Thyroid gland (tissue), 4 donors: ENCODE measurements at places on chromosomes 6 and 20. TPM values are rescaled to one million over a fixed set of nuclear protein-coding genes. Genes with fewer than 3 reads are reported as not detected.

DNA sequence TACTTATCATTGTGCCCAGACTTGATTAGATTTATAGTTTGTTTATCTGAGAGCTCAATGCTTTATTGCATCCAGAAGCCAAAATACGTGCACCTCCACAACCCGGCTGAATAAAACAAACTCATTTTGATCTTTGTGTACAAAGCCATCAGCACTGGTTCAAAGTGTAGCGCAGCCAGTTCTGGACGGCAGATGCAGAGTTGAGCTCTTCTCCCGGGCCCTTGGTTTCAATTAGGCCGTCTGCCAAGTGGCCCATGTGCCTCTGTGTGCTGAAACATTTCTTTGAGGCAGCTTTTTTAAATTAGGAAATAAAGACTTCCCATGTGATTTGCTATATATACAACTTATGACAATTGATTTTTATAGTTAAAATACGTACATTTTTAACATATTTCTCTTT lies 96.2 kb upstream of the RSPO3 start:
- DNase-seq = peak; percentile 63

GRCh38 chr20:42873259-42873658 lies 316.4 kb downstream of the PTPRT start:
- DNase-seq = no peak

DNA sequence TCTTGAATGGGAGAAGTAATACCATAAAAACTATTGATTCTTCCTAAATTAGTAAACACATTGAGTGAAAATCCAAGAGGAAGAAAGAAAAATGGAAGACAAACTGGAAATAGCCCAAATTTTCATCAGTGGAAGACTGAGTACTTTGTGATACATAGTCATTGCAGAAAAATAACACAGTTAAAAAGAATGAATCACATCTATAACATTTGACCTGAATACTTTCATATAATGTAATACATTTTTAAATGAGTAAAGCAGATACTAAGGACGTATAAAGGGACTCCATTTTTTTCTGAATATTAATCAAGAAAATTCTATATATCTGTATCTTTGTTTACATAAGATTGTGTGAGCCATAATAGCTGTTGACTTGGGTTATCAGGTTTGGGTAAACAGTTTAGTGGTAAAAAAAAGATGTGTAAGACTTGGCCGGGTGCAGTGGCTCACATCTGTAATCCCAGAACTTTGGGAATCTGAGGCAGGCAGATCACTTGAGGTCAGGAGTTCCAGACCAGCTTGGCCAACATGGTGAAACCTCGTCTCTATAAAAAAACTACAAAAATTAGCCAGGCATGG lies 4.3 kb upstream of the SLC17A2 start:
- no peak for DNase-seq

DNA sequence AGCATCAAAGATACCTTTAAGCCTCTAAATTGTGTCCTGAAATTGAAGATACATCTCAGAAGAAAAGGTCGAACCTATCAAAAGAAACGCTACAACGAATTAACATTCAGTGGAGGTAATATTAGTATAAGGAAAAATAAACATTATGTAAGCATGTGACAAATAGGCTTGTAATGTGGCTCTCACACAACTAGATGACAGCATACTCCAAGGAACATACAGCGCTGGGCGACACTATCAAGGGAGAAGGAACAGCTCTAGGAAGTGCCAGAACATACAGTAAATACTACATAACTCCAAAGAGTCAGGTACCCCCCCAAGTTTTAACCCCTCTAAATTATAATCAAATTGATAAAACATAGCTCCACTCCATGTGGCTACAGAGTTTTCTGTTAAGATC lies 103.5 kb downstream of the LAMP5 start:
- DNase-seq = no peak

DNA sequence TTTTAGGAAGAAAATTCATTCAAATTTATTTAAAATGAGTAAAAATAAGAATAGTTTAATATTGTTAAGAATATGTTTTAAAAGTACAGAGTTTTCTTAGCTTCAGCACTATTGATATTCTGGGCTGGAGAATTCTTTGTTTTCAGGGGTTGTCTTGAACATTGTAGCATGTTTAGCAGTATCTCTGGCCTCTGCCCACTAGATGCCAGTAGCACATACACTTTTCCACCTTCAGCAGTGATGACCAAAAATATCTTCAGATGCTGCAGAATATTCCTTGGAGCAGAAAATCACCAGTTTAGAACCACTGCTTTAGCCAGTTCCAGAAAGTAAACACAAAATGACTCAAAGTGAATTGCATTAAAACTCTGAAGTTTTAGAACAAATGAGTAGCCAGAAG lies 19.4 kb upstream of the SDHAF4 start:
- no peak for DNase-seq

DNA sequence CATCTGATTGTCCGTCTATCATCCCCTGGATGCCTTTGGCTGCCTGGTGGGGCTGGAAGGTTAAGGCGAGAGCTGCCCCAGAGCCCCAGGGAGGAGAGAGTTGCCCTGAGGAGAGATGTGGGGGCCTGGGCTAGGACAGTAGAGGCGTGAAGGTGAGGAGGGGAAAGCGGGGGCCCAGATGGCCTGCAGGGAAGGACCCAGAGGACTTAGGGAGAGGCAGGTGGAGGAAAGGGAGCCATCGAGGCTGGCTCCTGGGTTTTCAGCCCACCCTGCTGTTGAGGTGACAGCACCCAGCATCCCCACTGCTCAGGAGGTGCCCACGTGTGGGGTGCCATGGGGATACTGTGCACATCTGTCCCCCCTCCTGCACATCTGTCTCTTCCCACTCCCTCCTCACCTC lies 273.7 kb downstream of the TAF4 start:
- no peak for DNase-seq

GRCh38 chr6:129006724-129007514 lies 124.0 kb downstream of the LAMA2 start:
- no peak for DNase-seq

DNA sequence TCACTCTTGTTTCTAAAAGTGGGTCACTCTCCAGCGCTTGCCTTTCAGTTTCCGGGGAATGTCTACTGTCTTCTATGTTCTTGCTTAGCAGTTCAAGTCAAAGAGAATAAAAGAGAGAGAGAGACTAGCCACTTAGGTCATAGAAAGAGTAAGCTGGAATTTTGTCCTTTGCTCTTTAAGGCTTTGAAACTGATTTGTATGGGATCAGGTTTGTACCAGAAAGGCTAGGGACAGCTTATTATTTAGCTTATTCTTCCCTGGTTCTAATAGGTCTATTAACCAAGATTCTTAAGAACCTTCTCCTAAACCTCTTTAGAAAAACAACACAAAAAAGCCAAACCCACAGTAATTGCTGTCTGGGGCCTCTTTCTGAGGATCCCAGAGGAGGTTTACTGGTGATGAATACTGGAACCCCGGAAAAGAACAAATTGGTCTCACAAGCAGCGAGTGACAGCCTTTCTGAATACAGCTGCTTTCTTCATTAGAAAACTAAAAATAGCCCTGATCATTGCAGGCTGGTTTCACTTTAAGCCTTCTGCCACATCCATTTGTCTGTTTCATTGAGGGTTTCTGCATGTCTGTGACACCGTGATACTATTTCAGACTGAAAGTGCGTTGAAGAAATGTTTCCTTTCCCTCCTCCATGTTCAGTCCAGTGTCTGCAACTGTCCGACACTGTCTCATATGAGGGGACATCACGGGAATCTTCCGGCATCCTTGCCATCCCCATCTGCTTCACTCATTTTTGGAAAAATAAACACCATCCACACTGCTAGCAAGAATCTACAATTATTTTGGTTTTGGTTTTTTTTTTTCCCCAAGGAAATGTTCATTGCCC lies 75.1 kb upstream of the ATXN1 start:
- DNase-seq = no peak

- peak; percentile 66 for DNase-seq
Observed at GRCh38 chr6:37007340-37008043, 2.0 kb downstream of the FGD2 start.

GRCh38 chr6:139591075-139591865 lies 216.8 kb upstream of the CITED2 start:
- no peak for DNase-seq

LIME1 gene
- 13.6 TPM for total RNA-seq

DNA sequence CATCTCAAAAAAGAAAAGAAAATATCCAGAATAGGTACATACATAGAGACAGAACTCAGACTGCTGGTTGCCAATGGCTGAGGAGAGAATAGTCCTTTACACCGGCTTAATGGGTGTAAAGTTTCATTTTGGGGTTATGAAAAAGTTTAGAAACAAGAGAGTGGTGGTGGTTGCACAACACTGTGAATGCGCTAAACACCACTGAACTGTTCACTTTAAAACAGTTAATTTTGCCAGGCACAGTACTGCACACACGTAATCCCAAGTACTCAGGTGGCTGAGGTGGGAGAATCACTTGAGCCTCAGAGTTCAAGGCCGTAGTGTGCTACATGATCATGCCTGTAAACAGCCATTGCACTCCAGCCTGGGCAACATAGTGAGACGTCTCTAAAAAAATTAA lies 7.6 kb downstream of the ILRUN start:
- no peak for DNase-seq

- DNase-seq = no peak
Observed at GRCh38 chr6:110643175-110643574, 166.8 kb upstream of the SLC22A16 start.

DNA sequence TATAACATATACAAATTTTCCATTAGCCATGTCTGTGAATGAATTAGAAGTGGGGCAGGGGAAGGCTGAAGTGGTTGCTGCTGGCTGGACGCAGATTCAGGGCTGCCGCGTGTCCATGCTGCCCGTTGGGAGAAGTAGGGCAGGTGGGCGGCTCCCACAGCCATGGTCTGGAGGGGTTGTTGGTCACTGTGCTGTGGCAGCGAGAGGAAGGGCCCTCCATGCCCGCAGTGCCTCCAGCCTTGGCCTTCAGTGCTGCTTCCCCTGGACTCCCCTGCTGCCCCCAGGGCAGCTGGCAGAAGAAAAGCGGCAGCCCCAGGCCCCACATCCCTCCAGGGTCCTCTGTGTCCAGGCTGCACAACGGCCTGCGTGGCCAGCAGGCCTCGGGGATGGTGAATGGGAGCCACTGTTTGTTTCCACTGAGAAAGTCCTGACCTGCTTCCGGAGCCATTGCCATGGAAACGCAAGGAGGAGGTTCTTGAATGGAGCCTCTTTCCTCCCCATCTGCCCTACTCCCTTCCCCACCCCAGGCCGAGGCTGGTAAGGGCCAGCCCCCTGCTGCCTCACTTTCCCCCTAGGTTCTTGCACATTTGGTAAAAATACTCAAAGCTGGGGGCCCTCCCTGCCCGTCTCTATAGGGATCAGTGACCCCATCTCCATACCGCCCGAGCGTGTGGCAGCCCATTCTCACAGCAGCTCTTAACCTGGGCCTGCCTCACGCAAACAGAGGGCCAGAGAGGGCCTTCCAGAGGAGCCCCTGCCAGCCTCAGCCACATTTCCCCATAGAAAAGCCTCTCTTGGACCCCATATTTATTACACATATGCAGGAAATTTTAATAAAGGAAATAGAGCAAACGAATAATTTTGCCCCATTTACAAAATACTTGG lies 113.3 kb downstream of the SASH1 start:
- DNase-seq = no peak

DNA sequence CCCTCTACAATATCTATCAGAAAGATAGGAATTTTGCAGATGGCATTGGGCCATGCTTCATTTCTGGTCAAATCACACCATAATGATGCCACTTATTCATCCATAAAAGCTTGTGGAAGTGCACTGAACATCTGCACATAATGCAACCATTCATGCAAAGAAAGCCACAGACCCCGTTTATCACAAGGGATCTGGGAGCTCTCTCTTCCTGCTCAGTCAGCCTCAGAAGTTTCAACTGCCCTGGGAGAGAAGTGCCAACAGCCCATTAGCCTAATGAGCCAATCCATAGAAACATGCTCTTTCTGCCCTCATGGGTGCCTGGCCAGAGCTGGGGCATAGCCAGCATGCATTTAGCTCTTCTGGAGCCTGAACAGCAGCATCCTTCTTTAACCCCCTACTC lies 85.8 kb downstream of the SLC35F1 start:
- no peak for DNase-seq

ZC3H12D gene
- total RNA-seq = 0.78 TPM

DNA sequence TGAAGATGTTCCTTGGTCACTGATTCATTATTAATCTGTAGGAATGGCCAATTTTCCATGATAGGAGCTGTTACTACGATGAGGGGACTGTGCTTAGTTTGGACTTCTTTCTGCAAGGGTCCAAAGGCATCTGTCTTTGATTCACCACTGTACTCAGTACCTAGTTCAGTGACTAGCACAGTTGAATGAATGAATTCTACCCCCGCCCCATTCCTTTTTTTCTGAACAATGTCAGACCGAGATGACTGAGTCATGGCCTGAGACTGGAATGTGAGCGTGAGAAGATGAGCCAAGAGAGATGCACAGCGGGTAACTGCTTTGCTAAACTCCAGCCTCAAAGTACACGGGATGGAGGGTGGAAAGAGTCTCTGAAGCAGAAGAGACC lies 419 bp upstream of the SNHG17 start:
- no peak for DNase-seq

SASH1 gene
- total RNA-seq = 154 TPM

ULBP2 gene
- 0.78 TPM for total RNA-seq

ATP6V1G2 gene
- 2.3 TPM for total RNA-seq

DNA sequence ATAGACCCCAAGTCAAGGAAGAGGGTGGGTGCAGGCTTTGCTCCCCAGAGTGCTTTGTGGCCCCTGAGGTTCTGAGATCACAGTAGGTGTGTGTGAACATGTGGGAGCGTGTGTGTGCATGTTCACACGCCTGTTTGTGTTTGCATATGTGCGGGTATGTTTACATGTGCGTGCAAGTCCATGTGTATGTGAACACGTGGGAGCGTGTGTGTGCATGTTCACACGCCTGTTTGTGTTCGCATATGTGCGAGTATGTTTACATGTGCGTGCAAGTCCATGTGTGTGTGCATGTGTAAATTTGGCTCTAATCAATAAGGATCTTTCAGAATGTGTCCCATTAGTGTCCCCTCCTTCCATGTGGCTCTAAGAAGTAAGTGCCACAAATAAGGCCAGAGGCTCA lies 41.4 kb upstream of the PCMTD2 start:
- DNase-seq = no peak

SNAP25 gene
- total RNA-seq = not detected

GRCh38 chr6:5704708-5705107 lies 302.0 kb downstream of the NRN1 start:
- DNase-seq = no peak

- no peak for DNase-seq
Observed at GRCh38 chr20:4833074-4833728, 111.5 kb downstream of the PRND start.

- no peak for DNase-seq
Observed at GRCh38 chr20:47468290-47469050, 33.2 kb upstream of the NCOA3 start.

DNA sequence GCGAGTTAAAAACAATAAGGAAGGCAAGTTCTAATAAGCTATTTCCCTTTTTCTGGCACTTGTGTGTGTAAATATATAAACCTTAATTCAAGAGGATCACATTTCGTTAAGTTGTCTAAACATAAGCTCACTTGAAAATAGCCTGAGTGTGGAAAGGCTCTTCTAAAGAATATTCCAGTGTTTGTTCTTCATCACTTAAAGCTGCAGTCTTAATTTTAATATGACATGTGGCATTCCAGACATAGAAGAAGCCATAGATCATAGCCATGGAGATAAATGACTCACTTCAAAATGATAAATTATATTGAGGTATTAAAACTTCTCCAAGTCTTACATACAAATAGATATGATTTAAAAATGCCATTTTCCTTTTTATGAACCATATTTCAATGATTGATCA lies 42.1 kb downstream of the IYD start:
- DNase-seq = no peak

GRCh38 chr20:1628621-1629020 lies 8.8 kb upstream of the SIRPB1 start:
- no peak for DNase-seq
